ENCODE measurements at places on chromosomes 1 and 21. TPM values are rescaled to one million over a fixed set of nuclear protein-coding genes. Genes with fewer than 3 reads are reported as not detected.
A peak's percentile ranks its signal among the peaks of the same experiment; 100 is the strongest.

C8B gene
- total RNA-seq = not detected

C2CD4D gene
- total RNA-seq = not detected

GLMN gene
- total RNA-seq = 7.5 TPM

TRIM63 gene
- total RNA-seq = 2,637 TPM

IVL gene
- total RNA-seq = not detected

ASPM gene
- 0.10 TPM for total RNA-seq

SOX13 gene
- total RNA-seq = 15.6 TPM

IQGAP3 gene
- total RNA-seq = not detected

EEIG2 gene
- 1.3 TPM for total RNA-seq

NMNAT2 gene
- 0.26 TPM for total RNA-seq

TFF1 gene
- total RNA-seq = not detected

CDKN2C gene
- total RNA-seq = 16.3 TPM

RAB7B gene
- total RNA-seq = 0.62 TPM

- DNase-seq = no peak
Measured at GRCh38 chr1:111441573-111442192, 7.4 kb downstream of the WDR77 start.

GRCh38 chr21:32741336-32741735, 13.5 kb upstream of the SYNJ1 start:
- DNase-seq = no peak

- no peak for DNase-seq
Measured at GRCh38 chr1:10434590-10434989, 4.4 kb downstream of the CENPS start.

GRCh38 chr1:47411436-47411835, 4.6 kb upstream of the FOXE3 start:
- no peak for DNase-seq

- no peak for DNase-seq
Measured at GRCh38 chr1:62113507-62113906, 81.1 kb upstream of the L1TD1 start.

- DNase-seq = no peak
Measured at GRCh38 chr1:42961312-42962091, 2.8 kb upstream of the SLC2A1 start.

GRCh38 chr1:53001128-53001527, 60.9 kb upstream of the PODN start:
- no peak for DNase-seq

DNA sequence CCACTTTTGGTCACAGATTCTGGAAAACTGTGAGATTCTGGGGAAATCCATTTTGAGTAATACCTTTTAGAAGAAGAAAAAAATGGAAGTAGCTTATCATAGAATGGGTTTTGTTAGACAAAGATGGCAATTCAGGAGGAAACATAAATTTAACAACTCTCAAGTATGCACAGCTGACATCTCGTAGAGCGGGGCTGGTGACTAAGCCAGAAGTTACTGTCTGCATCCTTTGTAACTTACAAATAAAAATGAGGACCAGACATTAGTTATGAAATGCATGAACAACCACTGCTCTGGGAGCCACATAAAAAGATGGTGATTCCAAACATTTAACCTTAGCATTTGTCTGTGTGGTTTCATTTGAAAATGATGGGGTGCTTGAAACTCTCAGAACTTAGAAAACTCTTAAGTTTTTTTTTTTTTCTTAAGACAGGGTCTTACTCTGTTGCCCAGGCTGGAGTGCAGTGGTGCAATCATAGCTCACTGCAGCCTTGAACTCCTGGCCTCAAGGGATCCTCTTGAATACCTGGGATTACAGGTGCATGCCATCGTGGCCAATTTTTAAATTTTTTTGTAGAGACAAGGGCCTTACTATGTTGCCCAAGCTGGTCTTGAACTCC, 49.2 kb upstream of the ATP5PO start:
- no peak for DNase-seq

- DNase-seq = no peak
Measured at GRCh38 chr1:200784576-200784975, 45.9 kb downstream of the CAMSAP2 start.

DNA sequence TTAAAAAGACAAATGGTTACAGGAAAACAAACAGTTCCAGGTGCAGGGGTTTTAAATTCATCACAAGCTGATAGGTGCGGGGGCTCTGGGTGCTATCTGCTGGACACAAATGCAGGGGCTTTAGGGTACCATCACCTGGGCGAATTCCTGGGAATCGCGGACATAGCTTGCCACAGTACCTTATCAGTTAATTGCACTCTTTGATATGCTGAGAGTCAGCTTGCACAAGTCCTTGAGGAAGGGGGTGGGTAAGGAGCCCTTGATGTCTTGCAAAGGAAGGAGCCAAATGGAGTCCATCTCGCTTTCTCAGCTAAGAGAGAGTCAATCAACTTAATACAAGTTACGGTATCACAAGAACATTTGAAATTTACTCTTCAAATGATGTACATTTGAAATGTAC, 25.4 kb upstream of the TMEM54 start:
- no peak for DNase-seq

DNA sequence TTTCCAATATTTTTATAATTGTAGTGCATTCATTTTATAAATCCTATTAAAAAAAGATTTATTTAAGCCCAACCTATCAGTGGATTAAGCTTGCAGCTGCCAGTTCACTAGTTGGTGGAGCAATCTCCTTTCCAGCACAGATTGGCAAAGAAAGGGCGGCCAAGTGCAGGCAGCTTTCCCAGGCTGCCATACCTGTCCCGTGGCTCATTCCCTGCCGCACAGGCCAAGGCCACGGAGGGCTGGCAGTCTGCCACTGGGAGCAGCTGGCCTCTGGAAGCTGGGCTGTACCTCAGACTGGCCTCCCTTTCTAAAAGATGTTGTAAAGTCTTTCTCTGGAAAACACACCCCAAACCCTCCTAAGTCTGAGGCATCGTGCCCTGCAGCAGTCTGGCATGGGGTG, 74.2 kb downstream of the SIM2 start:
- peak; percentile 96 for DNase-seq

GRCh38 chr1:42943166-42943565, 15.5 kb downstream of the SLC2A1 start:
- peak; percentile 62 for DNase-seq

GRCh38 chr1:225851805-225852204, 30.4 kb downstream of the TMEM63A start:
- DNase-seq = no peak

- DNase-seq = no peak
Measured at GRCh38 chr1:236530959-236531358, 7.2 kb downstream of the LGALS8 start.

DNA sequence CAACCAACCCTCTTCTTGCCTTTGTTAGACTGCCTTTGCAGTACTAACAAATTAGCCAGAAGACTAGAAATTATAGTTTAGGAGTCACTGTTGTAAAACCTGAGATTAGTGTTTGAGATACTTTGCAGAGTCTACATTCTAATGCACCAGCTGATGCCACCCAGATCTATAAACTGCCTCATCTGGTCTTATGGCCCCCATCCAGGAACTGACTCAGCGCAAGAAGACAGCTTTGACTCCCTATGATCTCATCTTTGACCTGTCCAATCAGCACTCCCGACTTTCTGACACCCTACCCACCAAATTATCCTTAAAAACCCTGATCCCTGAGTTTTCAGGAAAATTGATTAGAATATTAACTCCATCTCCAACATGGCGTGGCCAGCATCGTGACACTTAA, 334.6 kb downstream of the RGS7 start:
- no peak for DNase-seq

DNA sequence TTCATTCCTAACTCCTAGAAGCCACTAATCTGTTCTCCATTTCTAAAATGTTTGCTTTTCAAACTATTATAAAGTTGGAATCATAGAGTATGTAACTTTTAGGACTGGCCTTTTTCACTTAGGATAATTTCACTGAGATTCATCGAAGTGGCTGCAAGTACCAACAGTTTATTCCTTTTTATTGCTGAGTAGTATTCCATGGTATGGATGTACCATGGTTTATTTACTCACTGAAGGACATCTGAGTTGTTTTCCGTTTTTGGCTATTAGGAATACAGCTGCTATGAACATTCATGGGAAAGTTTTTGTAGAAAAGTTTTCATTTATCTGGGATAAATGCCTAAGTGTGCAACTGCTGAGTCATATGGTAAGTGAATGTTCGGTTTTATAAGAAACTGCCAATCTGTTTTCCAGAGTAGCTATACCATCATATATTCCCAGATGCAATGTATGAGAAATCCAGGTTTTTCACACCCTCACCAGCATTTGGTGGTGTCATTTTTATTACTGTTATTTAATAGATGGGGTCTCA, 66.3 kb downstream of the SLC27A3 start:
- no peak for DNase-seq

GRCh38 chr1:203268901-203269653, 36.2 kb upstream of the BTG2 start:
- DNase-seq = peak; percentile 48

DNA sequence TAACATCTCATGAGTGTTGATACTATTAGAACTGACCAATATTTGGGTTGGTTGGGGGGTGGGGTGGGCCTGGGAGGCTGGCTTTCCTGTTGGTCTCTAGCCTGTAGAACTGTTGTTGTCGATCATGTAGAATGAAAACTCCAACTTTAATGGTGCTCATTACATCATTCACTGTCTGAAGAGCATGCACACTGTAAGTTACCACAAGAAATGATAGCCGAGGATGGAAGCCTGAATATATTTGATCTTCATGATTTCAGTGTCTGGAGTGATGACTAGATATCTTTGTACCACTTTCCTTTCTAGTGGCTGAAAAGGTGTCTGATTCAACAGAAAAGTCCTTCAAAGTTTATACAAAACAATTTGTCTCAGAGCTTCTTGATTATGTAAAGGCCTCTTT, 123.6 kb downstream of the XCL2 start:
- DNase-seq = no peak
